Omental fat pad (tissue), 4 donors: ENCODE measurements at places on chromosomes 7 and 10.

DNA sequence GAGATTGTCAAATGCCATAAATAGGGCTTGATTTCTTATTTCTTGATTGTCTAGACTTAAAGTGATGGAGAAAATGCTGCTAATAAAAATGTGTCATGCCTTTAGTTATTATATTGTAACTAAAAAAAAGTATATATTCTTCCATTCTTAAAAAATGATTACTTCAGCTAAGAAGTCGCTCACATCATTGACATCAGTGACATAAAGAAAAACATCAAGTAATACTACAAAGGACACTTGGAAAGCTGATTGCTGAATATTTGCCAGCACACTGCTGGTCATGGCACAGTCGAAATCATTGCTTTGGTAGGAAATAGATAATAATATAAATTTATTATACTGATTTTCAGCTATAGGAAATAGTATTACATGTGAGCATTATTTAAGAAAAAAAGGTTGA lies 62.6 kb downstream of the LOXL4 start:
- DNase-seq = no peak

GRCh38 chr10:31926160-31926559 lies 2.5 kb downstream of the ARHGAP12 start:
- no peak for DNase-seq

GRCh38 chr7:11969643-11970042 lies 137.6 kb upstream of the THSD7A start:
- DNase-seq = no peak

- DNase-seq = no peak
Observed at GRCh38 chr10:85986777-85987176, 379.8 kb downstream of the GRID1 start.

- no peak for DNase-seq
Observed at GRCh38 chr10:553233-553632, 136.2 kb downstream of the DIP2C start.

DNA sequence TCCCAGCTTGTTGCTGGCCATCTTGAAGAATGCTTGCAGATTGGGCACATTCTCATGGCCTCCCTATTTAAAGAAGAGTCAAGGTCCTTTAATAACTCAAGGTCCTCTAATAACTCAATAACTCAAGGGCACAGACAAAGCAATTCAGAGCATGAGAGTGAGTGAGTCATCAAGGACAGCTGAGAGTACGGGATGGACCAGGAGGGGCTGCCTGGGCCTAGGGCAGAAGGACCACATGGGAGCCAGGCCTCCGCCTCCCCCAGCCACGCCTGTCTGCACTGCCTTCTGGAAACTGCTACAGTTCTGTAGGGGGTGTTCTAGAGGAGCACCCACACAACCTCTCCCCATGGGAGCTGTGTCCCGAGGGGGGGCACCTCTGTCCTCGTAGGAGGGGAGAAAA lies 48.9 kb downstream of the ZNF503 start:
- no peak for DNase-seq

- DNase-seq = no peak
Observed at GRCh38 chr10:34222359-34222758, 592.7 kb downstream of the PARD3 start.

- DNase-seq = no peak
Observed at GRCh38 chr10:127977357-127978009, 70.6 kb downstream of the PTPRE start.

DNA sequence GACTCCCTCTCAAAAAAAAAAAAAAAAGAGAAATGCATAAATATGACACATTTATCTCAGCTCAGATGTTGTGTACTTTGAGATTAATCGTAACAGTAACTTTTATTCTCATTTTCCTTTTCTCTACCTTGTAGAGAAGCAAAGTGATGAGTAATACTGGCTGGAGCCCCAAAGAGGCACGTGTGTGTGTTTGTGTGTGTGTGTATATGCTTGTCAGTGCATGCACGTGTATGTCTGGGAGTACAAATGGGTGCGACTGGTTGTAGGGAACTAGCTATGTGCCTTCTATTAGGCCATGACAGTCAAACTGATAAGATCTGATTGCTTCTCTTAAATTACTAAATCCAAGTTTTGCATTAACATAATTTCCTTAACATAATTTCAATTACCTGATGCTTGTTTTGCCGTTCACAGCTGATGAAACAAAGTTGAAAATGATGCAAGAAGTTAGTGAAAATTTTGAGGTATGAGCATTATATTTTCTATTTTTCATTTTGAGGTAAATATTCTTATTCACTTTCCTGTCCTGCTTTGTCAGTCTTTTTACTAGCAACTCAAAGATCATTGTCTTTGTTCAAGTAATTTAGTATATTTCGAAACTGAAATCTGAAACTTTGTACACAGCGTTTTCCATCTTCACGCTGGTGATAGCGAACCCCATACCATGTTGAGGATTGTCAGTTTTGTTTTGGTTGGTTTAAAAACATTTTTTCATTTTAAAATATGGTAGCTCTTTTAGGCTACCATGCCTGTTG lies 3.4 kb downstream of the TRRAP start:
- DNase-seq = no peak
